ENCODE measurements at places on chromosomes 16 and 17.
A peak's percentile ranks its signal among the peaks of the same experiment; 100 is the strongest.

DNA sequence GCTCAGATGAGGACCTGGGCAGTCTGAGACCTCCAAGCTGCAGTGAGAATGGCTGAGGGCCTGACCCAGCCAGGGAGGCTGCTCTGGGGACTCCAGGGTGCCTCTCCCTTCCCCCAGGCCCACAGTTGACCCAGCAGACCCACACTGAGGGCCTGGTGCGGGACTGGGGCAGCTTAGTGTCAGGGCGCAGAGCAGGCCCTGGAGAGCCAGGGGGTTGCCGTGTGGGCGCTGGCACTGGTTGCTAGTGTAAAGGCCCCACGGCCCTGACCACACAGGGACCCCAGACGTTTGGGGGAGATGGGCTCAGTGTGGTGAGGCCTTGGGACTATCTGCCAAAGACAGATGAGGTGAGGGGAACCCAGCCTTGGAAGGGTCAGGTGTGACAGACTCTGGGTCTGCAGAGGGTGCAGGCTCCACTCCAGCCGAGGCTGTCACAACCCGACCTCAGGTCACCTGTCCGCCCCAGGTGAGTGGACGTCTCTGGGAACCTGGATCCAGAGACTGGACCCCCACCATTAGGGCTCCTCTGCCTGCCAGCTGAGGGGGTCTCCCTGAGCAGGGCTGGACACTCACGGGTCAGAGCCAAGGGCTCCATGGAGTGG lies 50.8 kb upstream of the GNG13 start:
- no peak overlapping the region for H3K27ac ChIP-seq
- H3K27me3 ChIP-seq, result no peaks in the 10 kb centered on the region
- DNase-seq, result no peak
- no peaks in the 10 kb centered on the region for H3K4me1 ChIP-seq

DNA sequence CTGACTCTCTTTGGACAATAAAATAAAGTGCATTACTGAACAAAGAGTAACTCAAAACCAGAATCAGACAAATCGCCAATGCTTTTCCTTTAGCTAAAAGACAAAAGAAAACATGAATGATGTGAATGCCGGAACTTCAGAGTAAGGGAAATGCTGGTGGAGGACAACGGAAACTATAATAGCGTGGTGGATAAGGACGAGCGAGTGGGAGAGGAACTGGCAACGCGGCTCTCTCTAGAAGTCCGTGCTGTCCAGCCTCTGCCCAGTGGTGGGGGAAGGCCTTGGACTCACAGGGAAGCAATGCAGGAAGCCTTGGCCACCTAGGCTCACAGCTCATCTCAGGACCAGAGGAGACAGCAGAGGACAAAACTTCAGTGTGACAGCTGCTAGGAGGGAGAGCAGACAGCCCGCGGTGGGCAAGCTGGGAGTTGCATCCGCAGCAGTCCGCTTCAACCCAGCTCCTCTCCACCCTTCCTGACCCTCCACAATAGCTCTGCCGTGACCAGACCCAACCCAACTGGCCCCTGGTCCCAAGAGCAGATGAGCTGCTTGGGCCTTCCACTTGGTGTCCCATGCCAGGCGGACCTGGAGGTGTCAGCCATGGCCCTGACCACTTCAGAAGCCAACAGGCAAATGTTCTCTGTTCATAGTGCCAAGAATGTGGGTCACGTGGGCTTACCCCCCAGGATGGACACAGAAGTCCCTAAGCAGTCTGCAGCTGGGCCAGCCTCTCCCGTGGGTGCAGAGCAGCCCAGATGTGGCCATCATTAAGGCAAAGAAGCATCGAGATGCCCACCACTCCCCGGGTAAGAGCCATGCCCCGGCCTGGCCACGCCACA lies 5.3 kb upstream of the FAAP100 start:
- DNase-seq, result no peak
- H3K4me3 ChIP-seq, result no peak overlapping the region
- no peaks in the 10 kb centered on the region for H3K27me3 ChIP-seq
- peaks cover 33% of the 10 kb centered on the region for H3K36me3 ChIP-seq
- H3K4me1 ChIP-seq, result peaks cover 50% of the 10 kb centered on the region

- peaks cover 42% of the 10 kb centered on the region for H3K4me1 ChIP-seq
- no peak for DNase-seq
- H3K27ac ChIP-seq, result no peak overlapping the region
- no peaks in the 10 kb centered on the region for H3K27me3 ChIP-seq
- H3K36me3 ChIP-seq, result no peaks in the 10 kb centered on the region
Observed at GRCh38 chr17:81391293-81391935, 3.8 kb upstream of the BAHCC1 start.

- no peaks in the 10 kb centered on the region for H3K36me3 ChIP-seq
- H3K4me3 ChIP-seq, result no peak overlapping the region
- no peaks in the 10 kb centered on the region for H3K4me1 ChIP-seq
- no peak for DNase-seq
- H3K27me3 ChIP-seq, result peaks cover 3% of the 10 kb centered on the region
- H3K27ac ChIP-seq, result no peak overlapping the region
Observed at GRCh38 chr17:49514071-49514721, 19.1 kb downstream of the NGFR start.

DNA sequence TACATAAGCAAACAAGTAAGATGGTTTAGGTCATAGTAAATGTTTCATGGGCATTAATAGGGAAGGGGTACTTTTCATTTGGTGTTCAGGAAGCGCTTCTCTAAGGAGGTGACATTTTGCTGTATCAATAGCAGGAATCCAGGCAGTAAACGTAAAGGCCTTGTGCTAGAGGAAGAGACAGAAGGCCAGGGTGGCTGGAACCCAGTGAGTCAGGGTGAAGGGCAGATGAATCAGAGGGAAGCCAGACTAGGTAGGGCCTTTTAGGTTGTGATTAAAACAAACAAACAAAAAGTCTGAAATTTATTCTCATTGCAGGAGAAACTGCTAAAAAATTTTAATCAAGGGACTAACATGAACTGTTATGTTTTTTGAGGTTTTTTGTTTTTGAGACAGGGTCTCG lies 6.5 kb downstream of the BMERB1 start:
- peak; percentile 26 for DNase-seq
- H3K27ac ChIP-seq, result no peak overlapping the region
- H3K27me3 ChIP-seq, result no peaks in the 10 kb centered on the region
- H3K36me3 ChIP-seq, result no peaks in the 10 kb centered on the region

DNA sequence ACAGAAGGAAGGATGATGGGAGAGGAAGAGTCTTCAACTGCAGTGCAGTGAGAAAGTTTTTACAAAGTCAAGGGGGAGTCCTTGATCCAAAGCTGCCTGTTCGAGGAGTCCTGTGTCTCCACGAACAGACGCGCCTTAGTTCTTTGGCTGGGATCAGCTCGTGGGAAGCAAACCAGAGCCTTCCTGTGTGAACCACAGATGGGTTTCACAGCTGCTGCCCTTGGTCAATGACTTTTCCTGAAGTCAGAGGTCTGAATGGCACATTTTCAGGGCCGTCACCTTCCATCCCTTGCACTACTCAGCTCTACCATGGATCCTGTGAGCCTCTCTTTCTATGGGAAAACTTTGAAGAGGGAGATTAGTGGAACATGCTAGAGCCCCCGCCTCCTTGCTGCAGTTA lies 4.2 kb upstream of the SBK1 start:
- H3K4me1 ChIP-seq, result peaks cover 5% of the 10 kb centered on the region
- no peak for DNase-seq
- no peaks in the 10 kb centered on the region for H3K36me3 ChIP-seq
- H3K4me3 ChIP-seq, result no peak overlapping the region

DNA sequence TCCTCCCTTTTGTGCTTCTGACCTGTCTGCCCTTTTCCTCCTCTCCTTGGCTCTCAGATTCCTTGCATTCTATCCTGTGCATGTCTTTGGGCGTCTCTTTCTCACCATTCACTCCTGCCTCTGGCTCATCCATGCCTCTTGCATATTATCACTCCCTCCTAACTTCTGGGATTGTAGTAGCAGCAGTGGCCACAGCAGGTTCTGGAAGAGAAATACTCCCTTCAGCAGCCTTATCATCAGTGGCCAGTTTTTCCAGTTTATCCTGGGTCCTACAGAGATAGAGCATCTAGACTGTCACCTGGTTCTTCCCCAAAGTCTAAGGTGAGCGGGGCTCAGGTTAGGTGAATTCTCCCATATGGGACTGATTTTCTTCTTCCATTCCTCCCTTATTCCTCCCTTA lies 354.0 kb upstream of the CCL2 start:
- DNase-seq, result no peak
- H3K27me3 ChIP-seq, result no peaks in the 10 kb centered on the region
- no peaks in the 10 kb centered on the region for H3K36me3 ChIP-seq
- H3K4me1 ChIP-seq, result no peaks in the 10 kb centered on the region
